NCI-H510A (cell line): ENCODE measurements at places on chromosomes 4 and X.

GRCh38 chrX:22628275-22628674 is 355.6 kb downstream of the CBLL2 start:
- no peak for DNase-seq

GRCh38 chr4:117699595-117699994 is 334.7 kb upstream of the NDST3 start:
- DNase-seq, result no peak

DNA sequence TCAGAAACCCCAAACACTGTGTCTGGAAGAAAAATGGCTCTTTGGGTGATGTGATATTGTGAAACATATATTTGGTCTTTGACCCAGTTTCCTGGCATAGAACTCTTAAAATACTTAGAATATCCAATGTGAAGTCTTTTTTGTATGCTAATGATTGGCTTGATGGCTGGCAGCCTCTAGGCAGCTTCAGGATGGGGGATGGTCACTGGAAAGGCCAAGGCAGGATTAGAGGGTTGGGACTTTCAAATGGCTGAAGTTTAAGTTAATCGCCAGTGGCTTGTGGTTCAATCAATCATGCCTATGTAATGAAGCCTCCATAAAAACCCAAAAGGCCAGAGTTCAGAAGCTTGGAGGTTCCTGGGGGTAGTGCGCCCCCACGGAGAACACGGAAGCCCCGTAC is 33.5 kb upstream of the ESX1 start:
- DNase-seq, result no peak

GRCh38 chrX:38717871-38718270 is 83.4 kb upstream of the MID1IP1 start:
- DNase-seq, result no peak

GRCh38 chrX:78957049-78957767 is 12.0 kb downstream of the P2RY10 start:
- DNase-seq, result no peak

DNA sequence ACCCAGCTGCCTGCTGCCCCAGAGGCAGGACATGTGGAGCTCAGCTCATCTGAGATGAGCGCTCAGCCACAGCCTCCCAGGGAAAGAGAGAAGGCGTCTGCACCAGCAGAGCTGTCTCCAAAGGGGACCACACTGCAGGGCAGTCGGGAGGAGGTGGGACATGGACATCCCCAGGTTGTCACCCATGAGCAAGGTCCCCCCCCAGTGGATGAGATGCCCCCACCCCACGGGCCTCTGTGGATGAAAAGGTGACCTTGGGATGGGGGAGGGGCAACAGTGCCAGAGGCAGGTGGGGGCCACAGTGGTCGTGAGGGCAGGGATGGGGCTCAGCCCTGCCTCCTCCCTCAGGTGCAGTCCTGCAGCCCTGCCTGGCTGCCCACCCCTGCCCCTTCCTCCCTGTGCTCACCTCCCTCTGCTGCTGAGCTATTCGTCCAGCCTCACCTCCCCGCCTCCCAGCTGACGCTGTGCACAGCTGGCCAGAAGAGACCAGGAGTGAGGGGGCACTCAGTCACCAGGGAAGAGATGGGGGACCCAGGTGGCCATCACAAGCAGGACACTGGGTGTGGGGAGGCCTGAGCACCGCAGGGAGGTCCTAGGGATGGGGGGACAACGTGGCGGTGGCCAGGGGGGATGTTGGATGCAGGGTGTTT is 9.3 kb downstream of the NKX1-1 start:
- DNase-seq, result no peak

GRCh38 chrX:10011991-10012390 is 44.8 kb downstream of the CLDN34 start:
- no peak for DNase-seq

- DNase-seq, result no peak
Measured at GRCh38 chr4:10285028-10285427, 168.4 kb upstream of the WDR1 start.

DNA sequence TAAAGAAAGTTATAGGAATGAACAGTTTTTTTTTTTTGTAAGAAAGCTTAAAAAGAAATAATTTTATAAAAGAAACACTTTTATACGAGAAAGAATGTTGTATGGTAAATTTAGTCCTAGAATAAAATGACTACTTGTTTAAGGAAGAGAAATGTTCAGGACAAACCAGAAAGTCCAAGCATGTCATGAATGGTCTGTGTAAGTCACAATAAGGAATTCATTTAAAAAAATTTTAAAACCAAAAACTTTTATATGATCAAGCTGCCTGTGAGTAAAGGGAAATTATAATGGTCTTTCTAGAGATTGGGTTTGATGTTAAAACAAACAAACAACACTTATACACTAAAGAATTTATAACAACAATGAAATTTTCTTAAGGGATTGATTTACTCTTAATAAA is 858.9 kb upstream of the PCDH7 start:
- no peak for DNase-seq

DNA sequence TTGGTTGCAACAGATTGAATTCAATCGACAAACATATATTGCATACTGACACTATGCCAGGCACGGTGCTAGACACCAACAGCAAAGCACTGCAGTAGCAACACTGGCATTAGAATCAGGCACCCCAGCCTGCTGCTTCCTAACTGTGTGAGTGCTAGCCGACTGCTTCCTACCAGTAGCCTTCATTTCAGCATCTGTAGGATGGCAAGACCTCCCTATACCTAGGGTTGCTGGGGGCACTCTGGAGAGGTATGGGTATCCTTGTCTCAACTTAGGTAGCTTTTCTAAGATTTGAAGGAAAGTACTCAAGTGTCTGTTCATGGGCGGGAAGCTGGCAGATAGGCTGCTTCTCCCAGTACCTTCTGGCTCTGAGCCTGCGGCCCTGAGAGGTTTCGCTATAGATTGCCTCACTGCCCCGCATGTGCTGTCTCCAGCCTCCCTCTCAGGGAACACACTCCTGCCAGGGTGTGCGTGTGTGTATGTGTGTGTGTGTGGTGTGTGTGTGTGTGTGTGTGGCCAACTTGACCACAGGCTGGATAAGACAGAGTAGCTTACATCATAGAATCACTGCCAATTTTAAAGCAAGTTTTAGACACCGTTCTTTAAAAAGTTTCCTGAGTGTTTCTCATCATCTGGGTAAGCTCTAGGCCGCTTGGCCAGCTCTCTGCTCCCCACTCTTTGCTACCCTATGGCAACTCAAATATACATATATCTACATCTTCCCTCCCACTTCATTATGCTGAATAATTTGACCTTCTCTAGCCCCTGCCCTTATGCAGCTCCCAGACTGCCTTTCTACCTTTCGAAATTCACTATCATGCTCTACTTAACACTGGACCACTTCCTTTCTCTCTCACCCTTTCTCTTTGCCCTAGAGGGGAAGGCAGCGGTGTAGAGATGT is 97.0 kb upstream of the PJA1 start:
- DNase-seq, result no peak

DNA sequence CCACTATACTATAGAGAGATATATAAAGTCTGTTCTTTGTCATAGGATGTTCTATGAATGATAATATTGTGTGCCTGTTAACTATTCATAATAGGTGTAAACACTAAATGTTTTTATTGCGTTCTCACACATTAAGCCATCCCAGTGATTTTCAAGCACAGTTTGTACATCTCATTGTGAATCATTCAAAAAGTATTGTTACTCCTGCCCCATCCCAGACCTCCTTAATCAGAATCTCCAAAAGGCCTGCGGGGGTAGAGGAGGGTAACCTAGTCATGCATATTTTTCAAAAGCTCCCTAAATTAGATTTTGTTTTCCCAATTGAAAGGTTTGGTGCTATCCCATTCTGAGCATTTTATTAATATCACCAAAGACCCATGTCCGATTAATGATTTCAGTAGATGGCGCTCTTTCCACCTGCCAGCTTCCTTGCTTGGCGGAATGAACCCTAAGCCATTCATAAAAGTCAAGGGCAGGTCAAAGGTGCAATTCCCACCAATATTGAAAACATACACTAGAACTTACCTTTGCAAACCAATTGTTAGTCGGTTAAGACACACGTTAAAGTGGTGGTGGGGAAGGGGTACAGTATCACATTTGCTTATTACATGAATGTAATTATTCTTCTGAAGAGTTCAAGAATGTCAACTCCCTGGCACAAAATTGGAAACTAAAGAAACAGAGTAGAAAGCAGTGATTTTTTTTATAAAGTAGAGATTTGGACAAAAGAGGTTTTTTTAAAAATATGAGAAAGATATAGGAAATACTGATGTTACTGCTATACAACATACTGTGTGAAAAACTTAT is 5.8 kb upstream of the TET2 start:
- no peak for DNase-seq

GRCh38 chrX:87299563-87300160 is 217.9 kb upstream of the KLHL4 start:
- DNase-seq, result no peak

- no peak for DNase-seq
Measured at GRCh38 chrX:24229400-24229879, 79.9 kb downstream of the ZFX start.

- DNase-seq, result no peak
Measured at GRCh38 chr4:73856518-73856917, 3.4 kb downstream of the PF4V1 start.

GRCh38 chrX:102975016-102975415 is 37.9 kb downstream of the RAB40AL start:
- no peak for DNase-seq

GRCh38 chr4:7753931-7754465 is 185.7 kb downstream of the AFAP1 start:
- no peak for DNase-seq

- DNase-seq, result no peak
Measured at GRCh38 chrX:66021401-66021764, 18.5 kb downstream of the VSIG4 start.

DNA sequence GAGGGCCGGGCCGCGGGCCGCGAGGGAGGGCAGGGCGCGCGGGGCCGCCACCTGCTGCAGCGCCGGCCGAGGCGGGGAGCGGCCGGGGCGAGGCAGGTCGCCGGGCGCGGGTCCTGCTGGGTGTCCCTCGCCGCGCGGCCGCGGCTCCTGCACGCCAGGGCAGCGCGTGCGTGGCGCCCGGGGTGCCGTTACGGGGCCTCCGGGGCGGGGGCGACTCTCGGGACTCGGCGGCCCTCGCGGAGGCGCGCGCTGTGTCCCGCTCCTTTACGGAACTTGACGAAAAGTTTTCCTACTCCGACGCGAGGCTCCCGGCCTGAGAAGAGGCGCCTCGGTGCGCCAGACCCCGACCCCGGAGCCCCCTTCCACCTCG is 329 bp downstream of the TBC1D14 start:
- DNase-seq, result no peak

DNA sequence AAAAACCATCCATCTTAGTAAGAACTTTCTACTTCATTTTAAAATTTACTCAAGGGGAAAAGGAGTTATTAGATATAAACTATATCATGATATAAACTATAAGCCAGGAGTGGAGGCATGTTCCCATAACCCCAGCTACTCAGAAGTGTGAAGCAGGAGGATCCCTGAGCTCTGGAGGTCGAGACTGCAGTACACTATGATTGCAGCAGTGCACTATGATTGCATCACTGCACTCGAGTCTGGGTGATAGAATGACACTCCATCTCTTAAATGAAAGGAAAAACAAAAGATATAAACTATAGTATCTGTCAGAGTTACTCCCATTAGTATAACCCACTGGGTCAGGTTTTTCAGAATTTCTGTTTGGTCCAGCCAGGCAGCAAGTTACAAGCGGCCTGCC is 47.6 kb downstream of the RPS3A start:
- no peak for DNase-seq

DNA sequence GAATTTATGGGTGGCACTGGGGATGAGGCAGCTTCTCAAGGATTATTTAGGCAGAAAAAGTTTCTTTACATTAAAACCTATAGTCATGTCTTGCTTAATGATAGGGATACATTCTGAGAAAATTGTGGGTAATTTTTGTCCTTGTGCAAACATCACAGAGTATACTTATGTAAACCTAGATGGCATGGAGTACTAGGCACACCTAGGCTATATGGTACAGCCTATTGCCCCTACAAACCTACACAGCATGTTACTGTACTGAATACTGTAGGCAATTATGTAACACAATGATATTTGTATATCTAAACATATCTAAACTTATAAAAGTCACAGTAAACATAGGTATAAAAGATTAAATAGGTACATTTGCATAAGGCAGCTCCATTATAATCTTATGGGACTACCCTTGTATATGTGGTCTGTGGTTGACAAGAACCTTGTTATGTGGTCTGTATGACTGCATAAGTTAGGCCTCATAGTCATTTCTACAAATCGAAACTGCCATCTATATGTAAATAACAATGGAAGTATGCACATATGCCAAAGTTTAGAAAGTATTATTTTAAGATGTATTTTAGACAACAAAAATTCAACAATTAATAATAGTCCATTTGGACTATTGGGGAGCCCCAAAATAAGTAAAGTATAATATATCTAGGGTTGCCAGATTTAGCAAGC is 87.3 kb downstream of the CFAP299 start:
- DNase-seq, result no peak

- DNase-seq, result no peak
Measured at GRCh38 chr4:138348055-138348454, 105.9 kb upstream of the SLC7A11 start.

DNA sequence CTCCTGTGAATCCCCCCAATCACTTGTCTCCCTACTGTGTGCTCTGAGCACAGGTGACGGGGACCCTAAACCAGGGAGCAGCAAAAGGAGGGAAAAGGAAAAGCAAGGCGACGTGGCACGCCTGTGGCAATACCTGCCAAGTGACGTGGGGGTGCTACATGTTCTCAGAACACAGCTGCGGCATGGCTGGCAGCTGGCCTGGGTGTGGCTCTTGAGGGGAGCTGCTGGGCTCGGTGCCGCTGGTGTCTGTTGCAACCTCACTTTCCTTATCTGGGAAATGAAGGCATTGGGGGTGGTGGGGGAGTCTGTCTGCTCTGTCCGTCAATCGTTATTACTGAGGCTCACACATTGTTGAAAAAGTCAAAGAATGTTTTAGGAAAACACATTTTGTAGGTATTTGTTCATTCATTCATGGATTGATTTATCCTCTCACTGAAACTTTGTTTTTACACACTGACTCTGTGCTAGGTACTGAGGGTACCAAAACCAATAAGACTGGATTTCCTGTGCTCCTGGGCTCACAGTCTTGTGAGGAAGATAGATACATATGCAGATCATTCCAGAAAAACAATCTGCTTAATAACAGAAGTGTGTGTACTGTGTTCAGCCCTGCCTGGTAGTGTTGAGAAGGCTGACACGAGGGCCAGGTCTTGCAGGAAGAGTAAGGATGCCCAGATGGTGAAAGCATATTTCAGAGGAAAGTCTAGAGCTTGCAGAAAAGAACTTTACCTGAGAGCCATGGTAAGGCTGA is 217.6 kb downstream of the PTTG2 start:
- DNase-seq, result peak; percentile 37

DNA sequence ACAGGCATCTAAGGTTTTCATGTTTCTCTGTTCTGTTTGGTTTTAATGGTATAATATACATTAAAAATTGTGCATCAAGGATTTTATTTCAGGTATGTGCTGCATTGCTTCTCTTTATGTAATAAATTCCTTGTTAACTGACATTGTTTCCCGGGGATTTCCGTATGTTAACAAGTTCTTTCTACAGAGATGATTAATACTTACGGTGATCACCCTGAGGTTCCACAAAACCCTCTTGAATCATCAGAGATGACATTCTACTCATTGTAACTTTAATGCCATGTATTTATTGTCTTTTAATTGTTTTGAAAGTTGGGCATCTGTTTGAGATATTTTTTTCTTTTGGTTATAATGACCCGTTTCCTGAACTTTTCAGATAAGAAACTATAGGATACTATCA is 37.5 kb downstream of the ARHGAP10 start:
- no peak for DNase-seq
